ENCODE measurements at places on chromosomes 1 and 21.

- H3K36me3 ChIP-seq: no peaks in the 10 kb centered on the region
- no peak overlapping the region for H3K27ac ChIP-seq
- peaks cover 24% of the 10 kb centered on the region for H3K4me1 ChIP-seq
Measured at GRCh38 chr1:203340112-203340790, 10.7 kb downstream of the FMOD start.

GRCh38 chr1:202871367-202871766, 17.6 kb downstream of the RABIF start:
- H3K27me3 ChIP-seq: peaks cover 2% of the 10 kb centered on the region
- H3K4me1 ChIP-seq: no peaks in the 10 kb centered on the region
- no peak for DNase-seq
- H3K27ac ChIP-seq: no peak overlapping the region
- H3K36me3 ChIP-seq: no peaks in the 10 kb centered on the region

DNA sequence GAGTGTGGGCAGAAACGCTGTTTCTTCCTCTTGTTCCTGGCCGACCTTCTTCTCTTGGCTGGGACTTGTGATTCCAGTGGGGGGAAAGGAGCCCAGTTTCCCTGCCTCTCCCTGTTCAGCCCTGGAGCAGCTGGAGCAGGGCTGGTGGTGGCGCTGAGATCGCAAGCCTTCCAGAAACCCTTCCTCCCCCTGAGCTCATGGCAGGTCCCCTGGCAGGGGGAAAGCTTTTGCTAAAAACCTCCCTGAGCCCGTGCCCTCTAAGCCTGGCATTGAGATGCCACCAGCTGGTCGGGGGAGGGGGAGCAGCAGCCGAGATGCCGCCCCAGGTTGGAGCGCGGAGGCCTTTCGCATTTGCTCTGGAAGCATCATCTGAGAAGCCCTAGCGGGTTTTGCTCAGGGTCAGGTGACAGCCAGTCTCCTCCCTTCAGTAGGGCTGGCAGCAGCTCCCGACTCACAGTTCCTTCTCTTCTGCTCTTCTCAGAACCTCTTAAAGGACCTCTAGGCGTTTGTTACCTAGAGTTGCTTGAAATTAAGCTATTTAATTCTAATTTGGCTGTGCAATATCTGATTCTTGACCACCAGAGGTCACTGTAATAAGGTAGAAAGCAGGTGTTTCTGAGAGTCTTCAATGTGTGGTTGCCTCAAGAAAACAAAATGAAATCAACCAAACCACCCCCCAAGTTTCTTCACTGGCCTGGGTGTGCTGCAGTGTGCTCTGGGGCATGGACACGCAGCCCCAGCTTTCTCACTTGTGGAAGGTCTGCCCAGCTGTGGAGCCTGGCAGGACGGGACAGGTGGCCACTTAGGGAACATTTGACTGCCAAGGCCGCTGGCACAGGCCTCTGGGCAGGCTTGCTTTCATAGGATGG, 257.3 kb downstream of the CAMTA1 start:
- no peaks in the 10 kb centered on the region for H3K36me3 ChIP-seq
- H3K27ac ChIP-seq: no peak overlapping the region
- DNase-seq: no peak
- H3K27me3 ChIP-seq: no peaks in the 10 kb centered on the region

- H3K4me1 ChIP-seq: peaks cover 9% of the 10 kb centered on the region
- H3K27ac ChIP-seq: no peak overlapping the region
- no peak overlapping the region for H3K4me3 ChIP-seq
- H3K36me3 ChIP-seq: peaks cover 8% of the 10 kb centered on the region
- no peak for DNase-seq
- no peaks in the 10 kb centered on the region for H3K27me3 ChIP-seq
Measured at GRCh38 chr1:45892068-45892785, 88.8 kb downstream of the MAST2 start.

DNA sequence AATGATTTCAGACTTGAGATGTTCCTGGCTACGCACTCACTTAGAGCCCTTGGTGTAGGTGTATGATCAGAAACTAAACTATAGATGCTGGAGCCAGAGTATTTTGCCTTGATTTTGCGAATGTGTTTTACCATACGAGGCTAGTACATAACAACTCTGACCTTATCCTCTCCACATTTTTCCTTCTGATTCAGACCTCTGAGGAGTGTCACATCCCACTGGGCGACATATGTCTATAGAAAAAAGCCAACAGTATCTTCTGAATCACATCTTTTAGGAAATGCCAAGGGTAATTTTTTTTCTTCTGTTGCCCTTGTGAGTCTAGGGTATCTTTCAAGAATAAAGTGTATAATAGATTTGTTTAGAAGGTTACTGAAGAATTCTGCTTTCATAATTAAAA, 49.6 kb downstream of the AK4 start:
- H3K36me3 ChIP-seq: peaks cover 49% of the 10 kb centered on the region
- H3K4me1 ChIP-seq: peaks cover 28% of the 10 kb centered on the region
- peak overlapping the region; percentile 64 for H3K27ac ChIP-seq
- DNase-seq: no peak

GRCh38 chr1:238341395-238341794, 450.7 kb upstream of the ZP4 start:
- no peaks in the 10 kb centered on the region for H3K27me3 ChIP-seq
- no peaks in the 10 kb centered on the region for H3K4me1 ChIP-seq
- no peak overlapping the region for H3K4me3 ChIP-seq
- H3K36me3 ChIP-seq: no peaks in the 10 kb centered on the region

- DNase-seq: no peak
- peaks cover 30% of the 10 kb centered on the region for H3K4me1 ChIP-seq
- H3K36me3 ChIP-seq: peaks cover 6% of the 10 kb centered on the region
- H3K27me3 ChIP-seq: no peaks in the 10 kb centered on the region
Measured at GRCh38 chr1:45501505-45501859, 1.4 kb downstream of the MMACHC start.

- no peaks in the 10 kb centered on the region for H3K27me3 ChIP-seq
- peaks cover 27% of the 10 kb centered on the region for H3K36me3 ChIP-seq
- peak; percentile 99 for DNase-seq
- H3K27ac ChIP-seq: peak within 1 kb of the TSS; percentile 96
- H3K4me1 ChIP-seq: peaks cover 28% of the 10 kb centered on the region
Measured at GRCh38 chr1:37859507-37860345, at the start of gene MTF1. Gene MTF1 (minus strand): TSS chr1:37859592. CDS start chr1:37857658, 1,934 bp downstream.

DNA sequence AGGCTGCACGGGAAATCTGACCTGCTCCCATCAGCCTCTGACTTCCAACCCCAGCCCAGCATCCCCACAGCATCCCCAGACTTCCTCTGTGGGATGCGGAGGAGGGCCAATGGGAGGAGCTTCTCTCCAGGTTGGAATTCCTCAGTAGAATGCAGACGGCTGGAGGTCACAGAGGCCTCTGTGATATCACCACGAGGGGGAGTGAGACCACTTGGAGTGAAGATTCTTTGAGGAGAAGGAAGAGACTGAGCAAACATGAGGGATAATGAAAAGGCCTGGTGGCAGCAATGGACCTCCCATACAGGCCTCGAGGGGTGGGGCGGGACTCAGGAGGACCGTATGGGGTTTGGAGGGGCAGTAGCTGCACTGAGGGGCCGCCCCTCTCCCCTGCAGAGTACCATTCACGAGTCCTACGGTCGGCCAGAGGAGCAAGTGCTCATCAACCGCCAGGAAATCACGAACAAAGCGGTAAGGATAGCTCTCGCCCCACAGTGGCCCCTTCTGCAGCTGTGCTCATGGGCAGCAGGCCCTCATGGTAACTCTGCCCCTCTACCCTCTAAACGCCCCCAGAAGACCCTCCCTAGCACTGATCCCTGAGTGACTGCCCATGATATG, at the start of gene CATSPER4:
Gene CATSPER4 (plus strand): TSS at position 230 of the 615 bp plus-strand sequence. CDS start 26 bp downstream, at position 256.
- peaks cover 2% of the 10 kb centered on the region for H3K27me3 ChIP-seq

- H3K36me3 ChIP-seq: peaks cover 45% of the 10 kb centered on the region
- no peaks in the 10 kb centered on the region for H3K27me3 ChIP-seq
- H3K4me3 ChIP-seq: no peak overlapping the region
Measured at GRCh38 chr1:198756470-198756869, 117.6 kb downstream of the PTPRC start.

- H3K36me3 ChIP-seq: no peaks in the 10 kb centered on the region
- H3K27me3 ChIP-seq: peaks cover 26% of the 10 kb centered on the region
- H3K4me3 ChIP-seq: no peak overlapping the region
- DNase-seq: peak; percentile 43
Measured at GRCh38 chr1:153350321-153350957, 1.8 kb upstream of the PGLYRP4 start.

DNA sequence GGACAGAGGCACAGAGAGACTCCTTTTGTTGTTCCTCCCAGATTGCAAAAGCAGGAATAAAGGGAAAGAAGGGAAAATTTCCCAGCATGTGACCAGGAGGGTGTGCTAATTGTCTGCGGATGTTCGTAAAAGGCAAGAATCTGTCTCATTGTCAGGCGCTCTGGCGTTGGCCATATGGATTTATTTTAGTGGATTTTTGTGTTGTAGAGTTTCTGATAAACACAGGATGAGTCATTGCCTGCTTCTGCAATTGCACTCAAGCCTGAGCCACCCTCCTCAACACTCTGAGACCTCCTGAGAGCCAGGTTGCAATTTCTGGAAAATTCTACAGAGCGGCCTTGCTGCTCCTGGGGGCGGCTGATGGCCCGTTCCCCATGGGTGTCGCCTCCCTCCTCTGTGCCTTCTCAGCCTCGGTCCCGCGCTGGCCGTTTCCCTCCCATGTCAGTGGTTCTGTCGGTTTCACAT, 227.7 kb downstream of the KAZN start:
- H3K27me3 ChIP-seq: no peaks in the 10 kb centered on the region
- no peak overlapping the region for H3K27ac ChIP-seq
- H3K4me3 ChIP-seq: no peak overlapping the region
- DNase-seq: no peak
- no peaks in the 10 kb centered on the region for H3K36me3 ChIP-seq
- no peaks in the 10 kb centered on the region for H3K4me1 ChIP-seq

DNA sequence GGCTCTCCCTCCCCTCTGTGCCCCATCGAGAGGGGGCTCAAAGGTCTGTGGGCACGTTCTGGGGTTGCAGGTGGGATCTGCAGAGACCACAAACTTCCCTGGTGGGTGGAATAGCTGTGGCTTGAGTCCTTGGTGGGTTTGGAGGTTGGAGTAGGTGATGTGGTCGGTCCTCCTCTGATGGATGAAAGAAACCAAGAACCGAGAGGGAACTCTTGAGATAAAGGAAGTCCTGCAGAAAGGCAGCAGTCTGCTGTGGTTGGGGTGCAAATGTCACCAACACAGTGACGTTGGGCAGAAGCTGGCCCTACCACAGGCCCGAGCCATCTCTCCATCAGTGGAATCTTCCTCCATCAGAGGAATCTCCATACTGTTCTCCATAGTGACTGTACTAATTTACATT, 171.8 kb downstream of the FCRL5 start:
- no peak overlapping the region for H3K27ac ChIP-seq
- H3K27me3 ChIP-seq: peaks cover 19% of the 10 kb centered on the region
- H3K4me1 ChIP-seq: no peaks in the 10 kb centered on the region

GRCh38 chr1:12496154-12496961, 121.7 kb downstream of the DHRS3 start:
- H3K36me3 ChIP-seq: peaks cover 29% of the 10 kb centered on the region
- peaks cover 4% of the 10 kb centered on the region for H3K4me1 ChIP-seq
